NT2/D1 (cell line): ENCODE measurements at places on chromosomes 5 and 9.
A peak's percentile ranks its signal among the peaks of the same experiment; 100 is the strongest.

DNA sequence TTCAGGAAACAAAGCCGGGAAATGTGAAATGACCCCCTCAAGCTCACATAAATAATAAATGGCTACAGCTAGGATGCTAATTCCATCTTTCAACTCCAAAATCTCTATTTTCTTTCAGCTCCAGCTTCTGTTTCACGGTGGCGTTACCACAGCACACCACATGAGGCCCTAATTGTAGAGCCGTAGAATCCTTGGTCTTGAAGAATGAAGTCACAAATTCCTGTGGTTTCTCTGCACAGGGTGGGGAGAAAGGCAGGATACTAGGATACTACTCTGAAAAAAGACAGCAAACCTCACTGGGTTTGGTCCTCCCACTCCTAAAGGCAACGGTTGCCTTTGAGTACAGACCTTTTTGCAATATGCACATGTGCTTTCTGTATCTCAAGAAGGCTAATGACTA lies 13.9 kb upstream of the RARS1 start:
- DNase-seq: peak; percentile 44

GRCh38 chr5:54689411-54690251 lies 172.1 kb downstream of the SNX18 start:
- no peak for DNase-seq

DNA sequence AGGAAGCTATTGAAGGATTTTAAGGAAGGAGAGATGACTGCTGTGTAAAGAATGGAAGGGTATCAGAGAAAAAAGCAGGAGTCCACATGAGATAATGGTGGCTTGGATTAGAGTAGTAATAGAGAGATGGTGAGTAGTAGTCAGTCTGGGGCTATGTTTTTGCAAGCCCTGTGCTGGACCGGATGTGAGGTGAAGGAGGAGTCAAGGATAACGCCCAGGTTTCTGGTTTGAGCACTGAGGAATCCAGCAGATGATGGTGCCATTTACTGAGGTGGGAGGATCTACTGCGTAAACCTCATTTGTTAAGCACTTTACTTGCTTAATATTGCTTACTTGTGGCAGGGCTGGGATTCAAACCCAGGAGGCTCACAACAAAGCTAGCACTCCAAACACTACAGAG lies 1.1 kb downstream of the TIGD6 start:
- DNase-seq: no peak

GRCh38 chr5:35092703-35093102 lies 45.0 kb upstream of the AGXT2 start:
- no peak for DNase-seq

GRCh38 chr5:2200261-2200950 lies 317.7 kb upstream of the IRX4 start:
- no peak for DNase-seq

GRCh38 chr9:6232336-6232945 lies 16.8 kb downstream of the IL33 start:
- DNase-seq: no peak

DNA sequence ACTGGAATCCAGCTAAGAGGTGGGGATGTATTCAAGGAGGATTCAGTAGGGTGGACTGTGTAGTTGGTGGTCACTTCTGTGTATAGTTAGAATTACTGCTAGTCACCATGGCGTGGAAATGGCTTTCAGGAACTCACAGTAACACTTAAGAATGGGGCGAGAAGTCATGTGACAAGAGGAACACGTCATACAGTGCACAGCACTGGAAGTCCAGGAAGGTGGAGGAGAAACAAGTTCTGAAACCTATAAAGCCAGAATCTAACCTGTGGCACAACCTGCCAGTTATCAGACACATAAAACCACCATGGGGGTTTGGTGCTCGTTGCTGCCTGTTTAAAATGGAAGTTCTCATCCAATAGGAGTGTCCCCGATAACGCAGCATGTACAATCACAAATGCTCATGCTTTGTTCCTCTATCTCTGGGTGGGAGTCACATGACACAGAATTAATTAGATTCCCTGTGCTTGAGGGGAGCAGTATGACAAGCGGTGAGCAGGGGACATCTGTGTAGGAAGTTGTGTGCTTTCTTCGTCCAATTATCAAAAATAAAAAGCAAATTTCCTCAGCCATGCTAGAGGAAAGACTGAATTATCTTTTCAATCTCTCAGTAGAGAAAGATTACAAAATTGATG lies 193.0 kb downstream of the SPOCK1 start:
- no peak for DNase-seq

DNA sequence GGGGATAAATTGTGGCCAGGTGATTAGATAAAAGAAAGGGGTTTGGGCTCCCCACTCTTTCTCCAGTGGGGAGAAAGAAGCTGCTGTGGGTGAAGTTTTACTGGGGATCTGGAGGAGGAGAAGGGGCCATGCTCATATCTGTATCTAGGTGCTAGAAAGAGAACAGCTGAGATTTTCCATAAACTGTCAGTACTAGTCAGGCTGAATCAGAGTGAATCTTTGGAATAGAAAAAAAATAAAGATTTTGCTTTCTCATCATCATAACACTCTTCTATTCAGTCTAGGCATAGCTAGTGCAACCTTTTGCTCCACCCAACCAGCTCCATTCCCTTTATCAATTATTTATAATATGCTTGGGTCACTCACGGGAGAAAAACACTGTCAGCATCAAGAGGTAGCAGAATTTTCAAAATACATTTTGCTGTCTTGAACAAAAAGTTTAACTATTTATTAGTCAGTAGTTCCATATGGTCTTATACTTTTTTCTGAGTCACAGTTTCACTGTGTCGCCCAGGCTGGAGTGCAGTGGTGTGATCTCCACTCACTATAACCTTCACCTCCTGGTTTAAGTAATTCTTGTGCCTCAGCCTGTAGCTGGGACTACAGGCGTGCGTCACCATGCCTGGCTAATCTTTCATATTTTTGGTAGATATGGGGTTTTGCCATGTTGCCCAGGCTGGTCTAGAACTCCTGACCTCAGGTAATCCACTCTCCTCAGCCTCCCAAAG lies 21.3 kb upstream of the ERMP1 start:
- DNase-seq: no peak

GRCh38 chr5:17177501-17178372 lies 39.7 kb upstream of the BASP1 start:
- DNase-seq: no peak

DNA sequence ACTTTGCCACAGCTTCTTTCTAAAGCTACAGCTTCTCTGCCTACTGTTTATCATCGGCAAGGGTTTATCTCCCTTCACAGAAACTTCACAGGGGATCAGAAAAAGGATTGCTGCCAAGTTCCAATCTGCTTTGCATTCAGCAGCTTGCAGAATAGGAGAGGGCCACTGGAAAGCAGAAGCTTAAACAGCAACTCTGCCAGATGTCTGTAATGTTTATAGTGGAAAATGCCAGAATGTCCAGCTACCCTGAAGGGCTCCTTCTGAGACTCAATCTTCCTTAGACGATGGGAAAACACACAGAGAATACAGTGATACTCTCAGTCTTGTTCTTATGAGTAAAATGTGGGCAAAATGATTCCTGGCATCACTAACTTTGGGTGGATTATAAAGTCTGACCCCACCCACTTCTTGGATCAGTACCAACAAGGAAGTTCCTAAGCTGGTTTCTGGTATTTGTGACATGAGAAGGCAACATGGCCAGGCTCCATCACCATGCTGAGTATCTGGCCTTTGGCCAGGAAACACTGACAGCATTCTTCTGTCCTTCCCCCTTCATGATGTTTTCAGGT lies 19.0 kb downstream of the STOM start:
- DNase-seq: no peak

DNA sequence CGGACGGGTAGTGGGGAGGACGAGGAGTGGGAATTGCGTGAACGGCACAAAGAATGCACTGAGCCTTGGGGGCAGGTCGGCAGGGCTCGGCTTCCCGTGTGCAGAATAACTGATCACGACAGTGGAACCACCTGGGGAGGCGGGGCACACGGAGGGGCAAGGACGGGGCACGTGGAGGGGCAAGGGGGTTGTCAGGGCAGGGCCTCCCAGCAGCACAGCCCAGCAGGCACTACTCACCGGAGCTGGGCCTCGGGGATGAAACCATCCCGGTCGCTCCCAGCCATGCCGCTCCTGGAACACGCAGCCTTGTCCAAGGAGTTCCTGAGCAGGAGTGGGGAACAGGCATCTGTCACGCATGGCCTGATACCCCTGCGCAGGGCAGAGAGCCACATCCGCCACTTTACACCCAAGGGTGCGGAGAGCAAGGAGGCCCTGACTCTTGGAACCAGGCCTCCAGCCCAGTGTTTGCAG lies 33.4 kb downstream of the SARDH start:
- DNase-seq: no peak

GRCh38 chr5:102819634-102820033 lies 64.5 kb downstream of the PAM start:
- DNase-seq: no peak

DNA sequence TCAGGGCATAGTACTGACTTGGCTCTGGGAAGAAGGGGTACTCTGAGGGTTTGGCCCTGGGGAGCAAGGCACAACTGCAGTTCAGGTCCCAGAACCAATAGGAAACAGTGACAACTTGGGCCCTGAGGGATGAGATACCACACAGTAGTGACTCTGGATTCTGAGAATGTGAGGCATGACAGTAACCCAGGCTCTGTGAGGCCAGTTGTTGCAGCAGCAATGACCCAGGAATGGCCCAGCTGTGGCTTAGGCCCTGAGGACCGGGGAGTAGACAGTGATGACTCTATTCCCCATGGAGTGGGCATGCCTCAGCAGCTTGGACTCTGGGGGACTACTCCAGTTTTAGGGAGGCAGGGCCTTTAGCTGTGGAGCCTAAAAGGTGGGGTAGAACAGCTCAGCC lies 21.5 kb upstream of the NFIL3 start:
- DNase-seq: no peak

DNA sequence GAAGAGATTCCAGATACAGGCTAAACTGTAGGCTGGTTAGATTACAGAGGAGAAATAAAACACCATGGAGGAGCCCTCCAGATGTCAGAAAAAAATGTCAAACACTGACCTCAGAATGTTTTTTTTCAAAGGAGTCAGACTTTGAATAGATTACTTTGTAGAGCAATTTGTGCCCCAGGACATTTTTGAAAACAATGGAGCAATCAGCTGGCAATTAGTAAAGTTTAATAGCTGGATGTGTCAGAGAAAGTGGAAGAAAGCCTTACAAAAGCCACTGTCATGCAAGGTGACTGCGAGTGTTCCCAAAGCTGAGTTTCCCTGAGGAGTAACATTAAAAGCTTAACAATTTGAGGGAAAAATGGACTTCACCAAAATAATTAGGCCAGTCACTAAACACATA lies 417.8 kb upstream of the CTNND2 start:
- DNase-seq: peak; percentile 42

GRCh38 chr9:93464876-93465275 lies 11.5 kb upstream of the FAM120AOS start:
- no peak for DNase-seq

GRCh38 chr5:18305288-18305924 lies 671.1 kb downstream of the TAF11L14 start:
- no peak for DNase-seq

DNA sequence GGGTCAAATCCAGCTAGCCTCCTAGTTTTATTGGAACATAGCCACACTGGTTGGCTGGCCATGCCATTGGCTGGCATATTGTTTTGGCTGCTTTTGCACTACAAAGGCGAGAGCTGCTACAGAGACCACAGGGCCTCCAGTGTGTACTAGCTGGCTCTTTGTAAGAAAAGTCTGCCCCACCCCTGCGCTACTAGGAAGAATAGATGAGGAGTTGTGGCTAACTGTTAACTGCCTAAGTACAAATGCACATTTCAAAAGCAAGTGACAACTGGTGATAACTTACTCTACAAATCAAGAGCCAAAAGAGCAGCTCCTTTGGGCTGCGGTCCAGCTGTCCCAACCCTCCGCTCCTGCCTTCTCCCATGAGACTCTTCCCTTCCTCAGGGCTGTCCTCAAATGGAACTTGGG lies 63.9 kb downstream of the SERINC5 start:
- DNase-seq: peak; percentile 82

- peak; percentile 2 for DNase-seq
Measured at GRCh38 chr9:102497709-102498108, 497.4 kb upstream of the CYLC2 start.

- DNase-seq: no peak
Measured at GRCh38 chr5:52709167-52709925, 78.4 kb upstream of the ITGA1 start.

- DNase-seq: no peak
Measured at GRCh38 chr5:168482361-168482760, 3.9 kb upstream of the RARS1 start.

DNA sequence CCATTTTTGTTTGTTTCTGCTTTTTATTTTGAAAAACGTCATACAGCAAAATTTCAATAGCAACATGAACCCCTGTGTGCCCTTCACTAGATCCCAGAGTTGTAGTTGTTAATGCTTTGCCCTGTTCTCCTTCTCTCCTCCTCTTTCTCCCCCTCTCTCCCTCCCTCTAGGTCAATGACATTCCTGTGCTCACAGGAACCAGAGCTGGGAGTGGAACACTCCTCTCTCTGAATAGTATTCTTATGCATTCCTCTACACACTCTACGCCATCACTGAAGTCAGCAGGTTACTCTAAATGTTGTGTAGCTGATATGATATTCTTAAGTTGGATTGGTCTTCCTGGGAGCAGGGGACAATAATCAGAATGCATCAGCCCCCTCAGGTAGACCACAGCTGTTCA lies 243.4 kb downstream of the SYK start:
- no peak for DNase-seq

DNA sequence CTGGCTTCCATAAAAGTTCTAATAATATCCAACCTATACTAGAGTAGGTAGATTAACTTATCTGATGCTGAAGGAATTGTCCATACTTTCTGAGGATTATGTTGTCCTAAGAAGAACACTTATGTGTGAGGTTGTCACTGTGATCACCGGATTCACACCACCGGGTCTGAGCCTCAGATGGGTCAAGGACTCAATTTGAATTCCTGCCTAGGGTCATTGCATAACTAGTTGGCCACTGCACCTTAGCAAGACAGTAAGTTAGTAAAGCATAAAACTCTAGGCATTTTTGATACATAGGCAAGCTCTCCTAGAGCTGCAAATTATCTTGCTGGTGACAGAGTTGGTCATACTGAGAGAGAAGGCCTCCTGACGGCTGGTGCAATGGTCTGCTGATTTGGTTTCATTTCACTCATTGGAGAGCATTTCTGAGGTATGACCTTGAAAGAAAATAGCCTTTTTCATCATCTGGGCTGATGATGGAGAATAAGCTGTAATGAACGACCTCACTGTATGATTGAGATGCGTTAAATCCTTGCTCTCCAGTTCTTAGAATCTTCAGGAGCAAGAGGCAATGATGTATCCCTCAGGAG lies 72.0 kb upstream of the CKMT2 start:
- DNase-seq: no peak

DNA sequence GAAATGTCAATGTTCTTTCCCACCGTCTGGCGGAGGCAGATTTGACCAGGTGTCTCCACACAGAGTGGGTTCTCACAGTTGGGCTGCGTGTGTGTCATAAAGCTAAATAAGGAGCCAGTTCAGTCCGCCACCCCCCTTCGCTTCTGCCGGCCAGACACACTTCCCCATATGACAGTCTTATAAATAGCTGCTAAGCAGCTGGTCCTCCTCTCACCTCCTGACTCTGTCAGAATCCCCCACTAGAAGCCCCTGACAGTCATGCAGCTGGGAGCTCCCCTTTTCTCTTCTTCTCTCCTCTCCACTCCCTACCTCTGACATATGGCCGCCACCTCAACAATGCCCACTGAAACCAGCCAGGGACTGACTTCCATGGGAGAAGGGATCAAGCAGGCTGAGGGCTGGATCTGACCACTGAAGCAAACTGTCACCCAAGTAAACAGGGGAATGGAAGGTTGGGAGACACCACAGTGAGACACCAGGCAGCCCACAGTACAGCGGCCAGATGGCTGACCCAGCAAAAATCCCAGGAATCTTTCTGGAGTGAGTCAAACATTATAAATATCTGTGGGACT lies 141.9 kb upstream of the EFNA5 start:
- DNase-seq: no peak
